ENCODE measurements at places on chromosomes 11 and 22.

- no peak for DNase-seq
These were observed 11.8 kb downstream of the CDC42BPG start for GRCh38 chr11:64832467-64833197.

DNA sequence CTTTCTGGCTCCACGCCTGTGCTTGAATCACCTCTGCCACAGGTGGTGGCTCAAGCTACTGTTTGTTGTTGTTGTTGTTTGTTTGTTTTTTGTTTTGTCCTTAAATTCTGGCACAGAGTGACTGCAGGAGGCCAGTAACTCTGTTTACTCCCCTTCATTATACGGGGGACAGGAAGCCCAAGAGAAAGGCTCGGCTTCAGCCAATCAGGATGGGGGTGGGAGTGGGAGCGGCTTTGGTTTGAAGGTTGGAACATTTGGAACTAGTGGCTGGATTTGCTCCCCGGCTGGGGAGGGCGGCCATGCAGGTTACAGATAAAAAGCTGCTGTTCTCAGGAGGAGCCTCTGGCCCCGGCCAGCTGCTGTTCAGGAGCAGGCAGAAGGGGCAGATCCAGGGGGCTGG, 19.7 kb upstream of the CABP2 start:
- DNase-seq, result no peak

DNA sequence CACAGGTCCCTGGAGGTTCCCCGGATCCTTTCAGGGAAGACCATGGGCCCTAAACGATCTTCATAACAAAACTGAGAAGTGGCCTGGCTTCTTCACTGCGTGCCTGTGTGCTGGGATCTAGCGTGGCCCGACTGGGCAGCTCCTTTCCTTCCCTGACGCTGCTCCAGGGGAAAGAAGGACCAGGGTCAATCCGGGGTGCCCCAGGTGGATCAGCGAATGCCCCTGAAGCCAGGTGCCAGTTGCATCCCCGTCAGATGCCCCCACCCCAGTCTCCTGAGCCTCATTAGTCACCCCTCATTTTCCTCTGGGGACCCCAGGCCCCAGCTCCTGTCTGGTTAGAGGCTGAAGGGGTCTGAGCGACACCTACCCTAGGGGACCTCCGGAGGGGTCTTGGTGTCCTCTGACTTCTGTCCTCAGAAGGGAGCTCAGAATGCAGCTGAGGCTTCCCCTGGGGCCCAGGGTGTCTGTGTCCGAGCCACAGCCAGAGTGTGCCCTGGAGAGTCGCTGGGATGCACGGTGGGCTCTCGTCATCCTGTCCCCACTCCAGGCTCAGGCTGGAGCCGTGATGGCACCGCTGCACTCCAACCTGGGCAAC, 18.7 kb upstream of the MUC6 start:
- DNase-seq, result no peak

GRCh38 chr11:61541598-61541997, 33.0 kb downstream of the LRRC10B start:
- no peak for DNase-seq

DNA sequence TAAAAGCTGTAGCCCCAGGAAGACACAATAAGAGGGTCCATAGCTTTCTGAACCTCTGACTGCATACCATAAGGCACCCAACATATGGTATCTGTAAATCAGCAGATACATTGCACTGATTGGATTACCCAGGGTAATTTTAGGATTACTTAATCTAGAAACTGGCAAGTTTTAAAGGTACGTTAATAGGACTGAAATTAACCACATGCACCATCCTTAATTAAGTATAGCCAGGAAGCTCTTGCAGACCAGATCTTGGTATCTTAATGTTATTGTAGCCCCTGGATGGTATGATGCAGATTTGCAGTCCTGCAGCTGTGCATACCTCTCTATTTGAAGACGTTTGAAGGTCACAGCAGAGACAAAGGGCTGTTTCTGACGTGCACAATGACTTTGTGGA, 72.8 kb downstream of the ARHGAP42 start:
- no peak for DNase-seq

Data from stimulated activated CD8-positive, alpha-beta memory T cell treated with anti-CD3 and anti-CD28 coated beads, Interleukin-4, amount 100 ng/mL, for 1 hour (primary cell).